ENCODE measurements at places on chromosomes 4 and X.

GRCh38 chrX:24264383-24264782 lies 49.5 kb downstream of the SUPT20HL2 start:
- DNase-seq = no peak

DNA sequence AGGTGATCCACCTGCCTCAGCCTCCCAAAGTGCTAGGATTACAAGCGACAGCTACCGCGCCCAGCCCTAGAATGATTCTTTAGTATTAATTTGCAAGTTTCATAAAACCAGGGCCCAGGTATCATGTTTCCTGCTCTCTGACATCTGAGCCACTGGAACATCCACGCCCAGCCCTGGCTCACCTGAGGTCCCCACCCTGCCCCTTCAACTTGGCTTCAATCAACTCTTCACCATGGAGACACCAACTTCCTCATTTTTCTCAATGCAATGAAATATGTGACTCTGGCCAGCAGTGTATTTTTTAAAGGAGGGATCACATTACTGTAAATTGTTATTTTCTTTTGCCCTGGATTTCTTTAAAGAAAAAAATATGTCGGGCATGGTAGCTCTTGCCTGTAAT lies 3.9 kb downstream of the PRSS12 start:
- no peak for DNase-seq

DNA sequence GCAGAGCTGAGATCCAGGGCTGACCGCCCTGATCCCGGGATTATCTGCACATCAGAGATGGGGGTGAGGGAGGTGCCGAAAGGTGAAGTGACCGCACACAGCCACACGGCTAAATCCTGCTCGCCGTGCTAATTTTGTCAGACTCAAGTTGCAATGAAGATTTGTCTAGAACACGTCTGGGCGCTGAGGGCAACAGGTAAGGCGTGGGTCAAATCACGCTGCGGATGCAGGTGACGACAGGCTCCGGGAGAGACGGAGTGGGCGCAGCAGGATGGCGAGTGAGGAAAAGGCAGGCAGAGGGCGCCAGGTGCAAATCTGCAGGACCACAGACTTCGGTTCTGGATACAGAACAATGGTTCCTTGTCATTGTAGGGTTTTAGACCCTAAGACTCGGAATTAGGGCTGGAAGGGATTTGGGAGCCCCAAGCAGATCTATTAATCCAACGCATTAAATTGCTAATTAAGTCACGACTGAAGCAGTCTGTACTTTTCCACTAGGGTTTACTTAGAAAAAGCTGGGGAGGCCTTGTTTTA lies 1.9 kb upstream of the TBC1D14 start:
- no peak for DNase-seq

DNA sequence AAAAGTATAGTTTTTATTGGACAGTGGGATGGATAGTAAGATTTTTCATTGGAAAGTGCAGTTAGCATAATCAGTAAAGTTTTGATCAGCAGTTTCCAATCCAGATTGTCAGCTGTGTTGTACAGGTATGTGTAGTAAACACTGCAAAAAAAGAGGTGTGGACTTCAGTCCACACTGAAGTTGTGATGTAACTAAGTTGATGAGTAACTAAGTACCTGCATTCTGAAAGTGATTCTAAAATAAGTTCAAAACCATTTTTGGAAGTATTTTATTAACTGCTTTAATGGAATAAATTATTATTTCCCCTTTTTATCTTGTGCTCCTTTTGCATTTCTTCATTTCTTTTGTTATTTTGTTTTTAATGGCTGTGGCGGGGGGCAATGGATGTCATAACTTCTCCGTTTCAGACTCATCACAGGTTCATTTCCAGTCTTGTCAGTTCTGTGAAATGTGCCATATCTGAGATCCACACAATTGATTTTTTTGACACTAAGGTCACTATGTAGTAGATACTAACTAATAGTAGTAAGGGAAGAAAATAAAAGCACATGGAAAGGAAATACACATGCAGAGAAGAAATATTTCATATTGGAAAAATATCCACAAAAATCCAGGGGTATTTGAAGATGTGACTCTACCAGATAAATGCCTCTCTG lies 247.5 kb downstream of the GABRG1 start:
- no peak for DNase-seq

GRCh38 chr4:157312702-157313101 lies 92.2 kb downstream of the GRIA2 start:
- DNase-seq = no peak

DNA sequence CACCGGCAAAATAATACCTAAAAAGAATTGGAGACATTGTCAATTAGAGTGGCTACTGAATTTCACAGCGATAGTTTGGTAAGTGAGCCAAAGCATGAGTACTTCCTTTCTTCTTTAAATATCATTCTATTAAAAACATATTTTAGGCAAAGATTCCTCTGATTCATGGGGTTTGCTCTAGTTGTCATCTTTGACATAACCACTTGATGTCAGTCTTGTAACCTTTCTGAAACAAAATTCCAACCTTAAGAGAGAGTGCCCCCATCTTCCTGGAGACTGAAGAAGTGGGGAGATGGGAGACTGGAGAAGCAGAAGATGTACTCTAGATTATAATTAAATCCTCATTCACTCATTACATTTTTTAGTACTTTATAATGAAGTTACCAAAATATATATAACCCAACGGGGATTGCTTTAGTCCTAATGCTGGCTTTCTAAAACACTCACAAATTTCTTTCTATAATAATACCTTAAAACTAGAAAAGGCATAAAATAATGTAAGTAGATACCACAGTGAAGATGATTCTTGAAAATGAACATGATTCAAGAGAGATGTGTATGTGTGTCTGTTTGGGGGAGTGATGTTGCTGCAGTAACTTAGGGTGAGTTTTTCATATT lies 96.4 kb downstream of the EMCN start:
- DNase-seq = no peak

DNA sequence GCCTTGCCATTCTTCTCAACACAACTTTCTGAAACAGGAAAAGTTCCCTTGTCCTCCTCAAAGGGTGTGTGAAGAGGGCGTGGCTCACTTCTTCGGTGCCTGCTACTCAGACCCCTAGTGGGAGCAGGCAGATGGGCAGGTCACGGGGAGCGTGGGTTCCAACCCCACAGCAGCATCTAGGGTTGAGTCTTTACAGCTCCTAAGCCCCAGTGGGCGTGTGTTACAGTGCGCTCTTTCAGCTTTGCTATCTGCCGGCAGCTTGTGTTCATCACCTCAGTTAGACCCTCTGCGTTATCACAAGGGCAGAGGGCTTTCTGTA lies 57.5 kb upstream of the KLF3 start:
- DNase-seq = no peak

DNA sequence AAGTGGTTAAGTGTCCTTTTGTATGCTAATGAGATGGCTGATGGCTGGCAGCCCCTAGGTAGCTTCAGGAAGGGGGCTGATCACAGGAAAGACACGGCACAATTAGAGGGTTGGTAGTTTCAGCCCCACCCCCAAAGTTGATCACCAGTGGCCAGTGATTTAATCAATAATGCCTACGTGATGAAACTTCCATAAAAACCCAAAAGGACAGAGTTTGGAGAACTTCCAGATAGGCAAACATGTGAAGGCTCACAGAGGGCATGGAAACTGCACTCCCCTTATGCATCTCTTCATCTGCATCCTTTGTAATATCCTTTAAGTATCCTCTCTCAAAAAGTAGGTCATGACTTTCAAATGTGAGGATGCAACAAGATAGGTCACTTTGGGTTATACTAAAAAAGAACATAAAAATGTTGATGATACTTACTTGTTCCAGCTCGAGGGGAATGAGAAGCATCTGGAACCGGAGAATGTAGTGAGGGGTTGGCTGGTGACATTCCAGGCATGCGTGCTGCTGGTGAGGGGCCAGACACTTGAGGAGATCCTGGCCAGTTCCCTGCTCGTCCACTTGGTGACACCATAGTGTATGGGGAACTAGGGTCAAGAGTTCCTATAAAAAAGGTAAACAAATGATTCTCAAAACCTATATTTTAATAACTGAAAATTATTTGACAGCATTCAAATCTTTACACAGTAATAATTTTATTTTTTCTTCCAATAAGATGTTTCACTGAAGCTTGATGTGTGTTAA lies 16.7 kb upstream of the CXorf38 start:
- DNase-seq = no peak

- no peak for DNase-seq
Observed at GRCh38 chr4:133149932-133150471, 908 bp downstream of the PCDH10 start.

DNA sequence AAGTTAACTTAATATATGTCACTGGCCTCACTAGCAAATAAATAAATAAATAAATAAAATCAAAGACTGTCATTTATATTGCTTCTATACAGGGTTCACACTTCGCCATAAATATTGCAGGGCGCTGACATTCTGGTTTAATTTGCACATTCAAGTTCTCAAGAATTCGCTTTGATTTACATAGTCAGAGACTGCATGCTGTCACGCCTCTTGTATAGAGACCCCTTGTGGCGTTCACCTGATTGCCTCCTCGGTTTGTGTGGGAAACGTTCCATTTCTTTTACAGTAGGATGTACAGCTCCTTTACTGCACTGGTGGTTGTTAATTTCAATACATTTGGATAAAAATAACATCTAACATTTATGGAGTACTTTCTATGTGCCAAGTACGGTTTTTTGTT lies 71.3 kb upstream of the ADGRG2 start:
- DNase-seq = no peak

- DNase-seq = no peak
Observed at GRCh38 chr4:110364911-110365520, 110.9 kb upstream of the ENPEP start.

DNA sequence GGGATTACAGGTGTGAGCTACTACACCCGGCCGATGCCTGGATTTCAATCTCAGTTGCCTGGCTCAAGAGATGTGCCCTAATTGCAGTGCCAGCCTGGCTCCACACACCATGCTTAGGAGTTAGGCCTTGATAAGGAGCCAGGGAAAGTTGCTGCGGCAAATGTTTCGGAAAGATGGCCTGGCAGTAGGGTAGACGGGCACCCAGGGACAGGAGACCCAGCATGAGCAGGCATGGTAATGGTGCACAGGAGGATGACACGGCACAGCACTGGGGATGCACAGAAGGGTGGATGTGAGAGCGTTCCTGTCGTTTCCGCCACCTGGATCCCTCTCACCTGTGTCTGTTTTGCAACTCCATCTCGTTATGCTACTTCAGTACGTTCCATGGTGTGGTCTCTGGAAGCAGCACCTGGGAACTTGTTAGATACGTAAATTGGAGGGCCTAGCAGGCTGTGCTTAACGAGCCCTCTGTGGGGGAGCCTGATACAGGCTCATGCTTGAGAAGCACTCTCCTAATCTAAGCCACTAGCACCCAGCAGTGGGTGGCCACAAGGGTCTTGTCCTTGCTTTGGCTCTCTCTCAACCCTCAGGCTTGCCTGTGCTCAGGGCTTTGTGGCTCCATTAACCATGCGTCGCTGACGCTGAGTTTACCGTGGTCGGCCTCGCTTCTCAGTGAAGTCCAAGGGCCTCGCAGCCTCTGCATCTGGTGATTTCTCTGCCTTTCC lies 20.3 kb downstream of the RNF4 start:
- DNase-seq = no peak

DNA sequence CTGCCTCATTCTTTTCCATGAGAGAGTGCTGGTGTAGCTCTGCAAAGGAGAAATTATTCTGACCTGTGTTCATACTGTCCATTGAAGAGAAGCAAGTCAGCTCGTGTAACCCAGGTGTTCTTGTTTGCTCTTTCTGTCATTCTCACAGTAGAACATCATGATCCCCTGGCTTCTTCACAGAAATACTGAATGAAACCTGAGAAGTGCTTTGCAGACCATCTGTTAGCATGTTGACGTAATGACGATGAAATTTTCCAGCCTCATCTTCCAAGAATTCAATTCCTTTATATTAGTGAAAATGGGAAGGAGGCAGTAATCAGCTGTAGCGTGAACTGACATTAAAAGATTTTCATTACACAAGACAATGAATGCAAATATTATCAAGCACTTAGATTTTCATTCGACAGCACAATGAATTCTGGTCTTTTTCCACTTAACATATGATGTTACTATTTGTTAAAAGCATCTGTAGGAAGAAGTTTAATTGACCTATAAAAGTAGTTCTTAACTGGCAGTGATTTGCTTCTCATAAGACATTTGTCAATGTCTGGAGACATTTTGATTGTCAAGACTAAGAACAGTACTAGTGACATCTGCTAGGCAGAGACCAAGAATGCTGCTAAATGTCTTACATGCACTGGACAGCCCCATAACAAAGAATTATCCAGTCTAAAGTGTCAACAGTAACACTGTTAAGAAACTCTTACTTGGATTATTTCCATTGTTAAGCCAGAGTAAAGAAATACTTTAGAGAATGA lies 246.3 kb downstream of the BANK1 start:
- no peak for DNase-seq

DNA sequence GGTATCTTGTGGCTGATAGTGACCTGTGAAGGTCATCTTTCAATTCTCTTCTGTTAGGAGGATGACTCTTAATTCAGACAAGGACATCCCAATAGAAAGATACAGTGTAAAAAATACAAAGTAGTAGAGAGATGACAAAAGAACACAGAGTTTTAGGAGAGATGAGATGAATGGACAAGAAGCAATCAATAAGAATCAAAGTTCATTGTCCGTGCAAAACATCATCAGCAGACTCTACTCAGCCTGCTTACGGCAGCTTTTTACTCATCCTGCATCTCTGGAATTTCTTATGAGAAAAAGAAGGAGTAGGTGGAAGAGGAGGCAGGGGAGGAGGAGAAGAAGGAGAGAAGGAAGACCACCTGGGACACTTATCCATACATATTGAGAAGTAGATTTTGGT lies 2131.7 kb downstream of the ARAP2 start:
- no peak for DNase-seq

- DNase-seq = no peak
Observed at GRCh38 chr4:176592976-176593670, 199.6 kb downstream of the VEGFC start.

DNA sequence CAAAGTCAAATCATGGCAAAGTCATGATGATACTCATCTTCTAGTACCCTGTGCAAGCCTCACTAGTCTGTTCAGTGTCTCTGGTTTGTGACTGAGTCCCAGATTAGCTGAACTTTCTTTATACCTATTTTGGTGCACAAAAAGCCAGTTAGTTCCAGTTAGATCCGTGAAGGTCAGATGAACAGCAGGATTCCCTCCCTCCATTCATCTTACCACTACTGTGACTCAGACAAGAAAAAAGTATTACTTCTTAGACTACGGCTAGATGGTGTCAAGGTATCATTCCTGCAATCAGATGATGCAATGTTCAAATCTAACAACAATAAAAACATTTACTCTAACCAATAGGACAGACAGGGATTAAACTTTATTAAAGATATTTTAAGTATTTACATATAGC lies 30.4 kb downstream of the ARHGEF6 start:
- DNase-seq = no peak

GRCh38 chr4:108036213-108036612 lies 46.5 kb downstream of the HADH start:
- no peak for DNase-seq

- DNase-seq = no peak
Observed at GRCh38 chrX:13283950-13284546, 35.8 kb downstream of the ATXN3L start.

GRCh38 chr4:85302756-85303155 lies 172.2 kb upstream of the ARHGAP24 start:
- no peak for DNase-seq

DNA sequence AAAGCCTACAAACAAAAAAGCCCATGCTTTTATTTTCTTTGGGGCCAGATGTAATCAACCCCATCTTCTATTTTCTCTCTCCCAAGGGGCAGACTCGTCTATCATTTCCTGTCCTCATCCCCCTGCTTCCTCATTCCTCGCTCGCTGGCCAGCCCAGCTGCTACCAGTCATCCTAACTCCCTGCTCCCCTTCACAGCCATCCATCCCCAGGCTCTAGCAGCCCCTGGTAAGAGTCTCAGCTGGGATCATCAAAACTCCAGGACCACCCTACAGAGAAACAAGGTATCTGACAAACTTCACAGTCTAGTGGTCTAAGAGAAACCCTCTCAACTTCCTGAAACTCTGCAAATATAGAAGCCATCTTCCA lies 23.6 kb downstream of the SH3KBP1 start:
- no peak for DNase-seq
